ENCODE measurements at places on chromosomes 2 and 18.
A peak's percentile ranks its signal among the peaks of the same experiment; 100 is the strongest.

- DNase-seq = no peak
These were observed 89.1 kb downstream of the TGIF1 start for GRCh38 chr18:3538954-3539617.

GRCh38 chr18:50545936-50546335 is 14.0 kb upstream of the MAPK4 start:
- DNase-seq = no peak

DNA sequence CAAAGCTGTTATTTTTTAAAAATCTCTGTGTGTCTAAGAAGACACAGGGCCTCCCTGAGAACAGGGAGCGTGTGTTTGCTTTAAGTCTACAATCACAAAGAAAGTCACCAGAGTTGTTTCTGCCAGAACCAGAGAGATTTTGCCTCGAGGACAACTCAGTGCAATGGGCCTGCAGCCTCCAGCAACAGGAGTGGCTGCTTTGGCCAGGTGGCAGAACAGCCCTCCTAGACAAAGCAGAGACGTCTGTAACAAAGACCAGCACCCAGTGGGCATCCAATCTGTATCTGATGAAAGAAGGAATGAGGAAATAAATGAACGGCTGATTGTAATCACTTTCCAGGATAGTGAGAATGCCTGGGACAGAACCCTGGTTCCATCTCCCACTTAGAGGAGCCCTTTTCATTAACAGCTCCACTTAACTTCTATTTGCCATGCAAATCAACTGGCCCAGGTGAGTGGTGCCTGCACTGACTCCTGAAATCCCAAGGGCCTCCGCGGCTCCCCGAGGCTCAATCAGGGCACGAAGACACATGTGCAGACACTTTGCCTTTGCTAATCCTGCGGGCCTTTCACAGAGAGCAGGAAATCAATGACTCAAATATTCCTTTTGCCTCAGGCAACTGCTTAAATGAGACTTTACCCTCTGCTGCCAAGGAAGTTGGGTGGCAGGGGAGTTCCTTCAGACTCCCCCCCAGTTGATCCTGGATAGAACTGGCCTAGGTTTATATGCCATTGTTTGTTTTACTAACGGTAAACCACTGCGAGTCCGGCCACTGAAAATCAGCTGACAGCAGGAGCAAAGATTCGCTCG is 146.5 kb downstream of the CABLES1 start:
- DNase-seq = no peak

DNA sequence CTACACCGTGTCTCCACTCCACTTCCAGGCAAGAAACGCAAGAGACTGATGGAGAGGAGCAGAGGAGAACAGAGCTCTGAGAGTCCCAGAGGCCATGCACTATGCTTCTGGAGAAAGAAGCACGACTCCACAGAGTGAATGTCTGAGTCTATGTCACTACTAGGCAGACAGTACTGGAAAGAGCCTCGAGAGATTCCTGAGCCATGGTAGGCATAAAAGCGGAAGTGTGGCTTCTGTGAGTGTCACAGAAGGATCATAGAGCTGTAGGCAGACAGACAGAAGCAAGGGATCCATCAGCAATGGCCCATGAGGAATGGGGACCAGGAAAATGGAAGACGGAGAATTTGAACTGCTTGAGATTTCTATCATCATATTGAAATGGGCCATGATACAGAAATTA is 542.6 kb downstream of the ZEB2 start:
- DNase-seq = no peak

GRCh38 chr2:135762022-135762421 is 20.4 kb downstream of the UBXN4 start:
- no peak for DNase-seq

DNA sequence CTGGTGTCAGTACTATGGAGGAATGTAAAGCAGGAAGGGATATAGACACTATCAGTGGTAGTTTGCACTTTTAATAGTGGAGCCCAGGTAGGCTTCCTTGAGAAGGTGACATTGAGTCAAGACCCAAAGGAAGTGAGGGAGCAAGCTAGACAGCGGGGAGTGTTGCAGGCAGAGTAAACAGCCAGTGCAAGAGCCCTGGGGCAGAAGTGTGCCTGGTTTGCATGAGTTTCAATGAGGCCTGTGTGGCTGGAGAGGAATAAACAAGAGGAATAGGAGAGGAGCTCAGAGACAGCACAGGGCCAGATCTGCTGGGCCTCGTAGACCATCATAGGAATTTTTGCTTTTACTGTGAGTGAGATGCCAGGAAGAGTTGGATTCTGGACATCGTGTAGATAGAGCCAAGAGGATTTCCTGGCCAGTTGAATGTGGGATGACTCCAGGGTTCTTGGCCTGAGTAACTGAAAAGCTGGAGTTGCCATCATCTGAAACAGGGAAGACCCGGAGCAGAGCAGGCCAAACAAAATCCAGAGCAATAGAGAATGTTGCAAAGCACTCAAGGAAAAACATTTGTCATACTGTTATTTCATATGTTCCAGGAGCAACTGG is 102.5 kb downstream of the SP3 start:
- DNase-seq = no peak

GRCh38 chr2:190853531-190854383 is 26.9 kb upstream of the GLS start:
- DNase-seq = no peak

- DNase-seq = no peak
These were observed 14.1 kb upstream of the GPC1 start for GRCh38 chr2:240421381-240421780.

- DNase-seq = no peak
These were observed 299.4 kb downstream of the ZNF516 start for GRCh38 chr18:76195601-76196000.

- DNase-seq = no peak
These were observed 26.1 kb upstream of the SYT4 start for GRCh38 chr18:43303376-43303775.

GRCh38 chr2:135164431-135164830 is 112.3 kb downstream of the RAB3GAP1 start:
- no peak for DNase-seq

- no peak for DNase-seq
These were observed 41.2 kb downstream of the SLC9A4 start for GRCh38 chr2:102514061-102514785.

GRCh38 chr2:20049637-20050036 is 1.8 kb downstream of the LAPTM4A start:
- no peak for DNase-seq

- DNase-seq = no peak
These were observed 54.5 kb upstream of the SPAG16 start for GRCh38 chr2:213229814-213230213.

DNA sequence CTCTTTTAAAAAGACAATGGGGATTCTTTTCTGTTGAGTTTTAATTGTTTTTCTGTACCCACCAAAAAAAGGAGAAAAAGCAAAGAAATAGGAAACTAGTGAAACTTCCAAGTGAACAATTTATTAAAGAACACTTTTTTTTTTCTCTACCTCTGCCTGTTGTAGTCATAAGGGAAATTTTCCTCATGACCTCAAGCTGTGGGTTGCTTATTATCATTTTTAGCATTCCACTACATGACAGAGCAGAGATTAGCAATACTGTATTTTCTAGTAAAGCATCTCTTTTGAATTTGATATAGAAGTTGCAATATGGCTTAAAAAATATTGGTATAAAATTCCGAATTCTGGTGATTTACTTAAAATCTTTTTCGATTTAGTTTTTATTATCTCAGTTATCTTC is 87.9 kb upstream of the LRRTM1 start:
- DNase-seq = no peak

- DNase-seq = no peak
These were observed 2.8 kb downstream of the ASB18 start for GRCh38 chr2:236261452-236261851.

DNA sequence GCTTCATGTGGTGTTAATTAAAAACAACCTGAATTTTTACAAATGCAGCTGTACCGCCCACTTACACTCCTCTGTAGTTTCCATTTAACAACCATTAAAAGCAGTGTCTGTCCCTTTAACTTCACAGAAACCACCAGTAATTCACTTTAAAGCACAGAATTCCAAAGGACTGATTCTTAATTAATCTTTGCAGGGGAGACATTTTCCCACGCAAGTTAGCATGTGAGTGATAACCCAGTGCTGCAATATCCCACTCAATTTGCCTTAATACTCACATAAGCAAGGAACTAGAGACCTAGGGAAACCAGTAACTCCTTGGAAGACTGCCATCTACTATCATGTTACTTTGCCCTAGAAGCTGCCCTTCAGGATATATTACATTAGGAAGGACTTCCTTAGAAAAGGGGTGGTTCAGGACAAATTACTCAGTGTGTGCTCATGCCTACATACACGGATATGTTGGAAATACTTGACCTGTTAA is 102.3 kb downstream of the OSR1 start:
- peak; percentile 8 for DNase-seq

- DNase-seq = no peak
These were observed 69.6 kb upstream of the UGP2 start for GRCh38 chr2:63772061-63772460.

GRCh38 chr2:226423498-226423960 is 376.1 kb downstream of the IRS1 start:
- no peak for DNase-seq

GRCh38 chr2:140085674-140086073 is 1305.5 kb upstream of the NXPH2 start:
- no peak for DNase-seq

DNA sequence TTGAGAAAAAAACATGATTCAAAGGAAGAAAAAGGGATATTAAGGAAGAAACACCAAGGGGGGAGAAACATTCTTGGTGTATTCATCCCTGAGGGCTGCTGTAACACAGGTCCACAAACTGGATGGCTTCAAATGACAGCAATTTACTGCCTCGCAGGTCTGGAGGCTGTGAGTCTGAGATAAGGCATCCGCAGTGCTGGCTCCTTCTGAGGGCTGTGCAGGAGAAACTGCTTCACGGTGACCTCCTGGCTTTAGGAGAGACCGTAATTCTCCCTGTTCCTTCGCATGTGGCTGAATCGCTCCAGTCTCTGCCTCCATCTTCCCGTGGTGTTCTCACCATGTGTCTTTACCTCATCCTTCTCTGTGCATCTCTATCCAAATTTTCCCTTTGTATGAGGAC is 490.7 kb downstream of the EIPR1 start:
- no peak for DNase-seq

GRCh38 chr18:67408240-67408639 is 108.3 kb downstream of the DSEL start:
- no peak for DNase-seq

DNA sequence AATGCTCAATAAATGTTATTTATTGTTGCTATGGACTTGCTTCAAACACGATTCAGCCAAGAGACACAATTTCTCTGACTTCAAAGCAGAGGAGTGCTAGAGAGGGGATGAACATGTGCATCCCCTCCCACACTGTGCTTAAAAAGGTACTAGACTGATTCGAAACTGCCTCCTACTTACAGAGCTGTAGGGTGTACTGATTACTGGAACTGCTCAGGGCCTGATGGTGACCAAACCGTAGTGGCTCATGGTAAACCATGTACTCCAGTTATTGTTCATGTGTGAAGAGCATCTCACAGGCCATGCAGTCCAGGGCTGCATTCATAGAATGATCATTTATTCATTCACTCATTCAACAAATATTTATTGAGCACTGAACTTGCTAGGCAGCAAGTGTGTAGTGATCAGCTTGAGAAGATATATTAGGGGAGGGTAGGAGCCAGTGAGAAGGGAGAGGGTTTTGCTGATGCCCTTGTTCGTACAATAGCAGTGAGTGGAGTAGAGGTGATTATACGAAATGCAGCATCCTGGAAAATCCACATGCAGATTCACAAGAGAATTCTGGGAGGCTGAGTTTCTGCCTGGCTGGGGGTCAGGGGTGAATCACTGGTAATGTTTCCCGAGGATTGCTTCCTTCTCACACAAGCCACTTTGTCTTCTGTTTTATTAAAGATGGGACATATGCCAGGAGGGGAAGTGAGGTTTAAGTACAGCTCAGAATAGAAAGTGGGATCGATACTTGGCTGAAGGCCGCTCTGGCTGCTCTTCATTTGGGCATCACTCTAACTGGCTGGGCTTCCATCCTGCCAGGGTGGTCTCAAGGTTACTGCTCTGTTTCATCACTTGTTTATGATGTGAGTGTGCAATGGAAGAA is 245.4 kb downstream of the RAD51AP2 start:
- no peak for DNase-seq

GRCh38 chr2:1976112-1976511 is 231.8 kb upstream of the PXDN start:
- no peak for DNase-seq

GRCh38 chr18:53426666-53427184 is 797.7 kb downstream of the MBD2 start:
- no peak for DNase-seq

- DNase-seq = no peak
These were observed 29.1 kb downstream of the CIB4 start for GRCh38 chr2:26612034-26612433.

GRCh38 chr2:202069170-202070067 is 3.6 kb upstream of the KIAA2012 start:
- DNase-seq = no peak

- DNase-seq = no peak
These were observed 458.8 kb downstream of the PIK3C3 start for GRCh38 chr18:42413870-42414269.

DNA sequence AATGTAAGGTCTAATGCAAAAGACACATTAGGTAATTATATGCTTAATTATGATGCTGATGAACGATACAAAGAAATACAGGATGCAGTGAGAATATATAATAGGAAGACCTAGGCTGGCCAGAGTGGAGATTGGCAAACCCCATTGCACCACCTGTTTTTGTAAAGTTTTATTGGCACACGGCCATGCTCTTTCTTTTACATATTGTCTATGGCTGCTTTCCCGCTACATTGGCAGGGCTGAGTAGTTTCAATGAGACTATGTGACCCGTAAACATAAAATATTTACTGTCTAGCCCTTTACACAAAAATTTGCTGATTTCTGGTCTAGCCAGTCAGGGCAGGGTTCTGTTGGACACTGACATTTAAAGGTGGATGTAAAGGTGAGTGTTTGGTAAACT is 5.4 kb downstream of the SEC11C start:
- no peak for DNase-seq

- no peak for DNase-seq
These were observed 43.4 kb downstream of the MYL12B start for GRCh38 chr18:3305354-3305762.

DNA sequence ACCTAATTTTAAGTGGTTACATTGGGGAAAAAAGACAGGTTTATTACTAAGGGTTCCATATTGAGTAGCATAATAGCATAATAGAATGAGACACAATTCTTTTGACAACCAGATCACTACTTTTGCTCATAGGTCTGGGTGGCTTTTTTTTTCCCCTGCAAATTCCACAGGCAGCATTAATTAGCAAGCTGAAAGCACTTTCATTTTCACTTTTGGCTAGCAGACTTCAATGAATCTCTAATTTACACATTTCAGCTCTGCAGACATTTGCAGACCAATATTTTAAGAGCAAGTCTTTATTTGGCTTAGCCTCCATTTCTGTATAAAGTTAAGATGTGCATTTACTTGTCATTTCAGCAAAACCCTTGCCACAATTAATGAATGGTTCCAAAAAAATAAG is 185.5 kb downstream of the NOL4 start:
- no peak for DNase-seq

- DNase-seq = no peak
These were observed 130.4 kb upstream of the ZFP36L2 start for GRCh38 chr2:43356774-43357173.

- DNase-seq = no peak
These were observed 24.8 kb downstream of the DSG4 start for GRCh38 chr18:31401156-31402025.

GRCh38 chr18:58871514-58872420 is 7.1 kb downstream of the ZNF532 start:
- no peak for DNase-seq

All from left renal pelvis (tissue), 4 donors.